NCI-H774 (cell line): ENCODE measurements at places on chromosomes 6 and 20.

- DNase-seq, result no peak
These were observed 44.7 kb downstream of the NCOA3 start for GRCh38 chr20:47546184-47547033.

DNA sequence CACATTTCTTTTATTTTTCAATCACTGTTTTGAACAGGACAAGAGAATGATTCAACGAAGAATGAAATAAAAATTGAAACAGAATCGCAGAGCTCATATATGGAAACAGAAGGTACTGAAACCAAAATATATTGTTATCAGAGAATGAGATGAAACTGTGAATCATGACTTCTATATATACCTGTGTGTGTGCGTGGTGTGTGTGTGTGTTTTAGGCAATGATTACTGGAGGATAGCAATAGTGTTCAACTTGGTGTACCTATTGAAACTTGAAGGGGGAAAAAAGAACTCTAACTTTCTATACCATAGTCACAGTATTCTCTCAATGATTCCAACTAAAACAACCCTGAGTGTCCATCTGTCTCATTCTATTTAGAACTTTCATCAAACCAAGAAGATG is 586.6 kb downstream of the KIF16B start:
- DNase-seq, result no peak

GRCh38 chr6:4253604-4254231 is 118.3 kb upstream of the ECI2 start:
- no peak for DNase-seq

DNA sequence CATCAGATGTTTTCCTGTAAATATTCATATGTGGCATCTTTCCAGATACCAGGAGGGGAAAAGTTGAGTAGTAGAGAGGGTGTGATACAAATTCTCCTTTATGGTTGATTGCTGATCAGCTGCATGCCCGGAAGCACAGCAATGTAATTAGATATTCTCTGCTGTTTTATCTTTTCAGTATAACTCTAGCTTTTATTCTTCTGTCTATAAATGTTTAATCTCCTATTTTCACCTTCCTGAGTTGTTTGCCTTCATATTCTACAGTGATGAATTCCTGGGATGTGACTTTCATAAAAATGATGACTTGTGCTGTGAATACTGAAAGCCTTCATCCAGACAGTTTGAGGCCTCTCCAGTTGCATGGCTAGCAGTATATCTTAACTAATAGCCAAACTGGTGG is 53.7 kb downstream of the SH3BGRL2 start:
- no peak for DNase-seq

GRCh38 chr6:161210857-161211256 is 63.0 kb downstream of the AGPAT4 start:
- no peak for DNase-seq

GRCh38 chr6:36508532-36508931 is 38.7 kb downstream of the STK38 start:
- no peak for DNase-seq

DNA sequence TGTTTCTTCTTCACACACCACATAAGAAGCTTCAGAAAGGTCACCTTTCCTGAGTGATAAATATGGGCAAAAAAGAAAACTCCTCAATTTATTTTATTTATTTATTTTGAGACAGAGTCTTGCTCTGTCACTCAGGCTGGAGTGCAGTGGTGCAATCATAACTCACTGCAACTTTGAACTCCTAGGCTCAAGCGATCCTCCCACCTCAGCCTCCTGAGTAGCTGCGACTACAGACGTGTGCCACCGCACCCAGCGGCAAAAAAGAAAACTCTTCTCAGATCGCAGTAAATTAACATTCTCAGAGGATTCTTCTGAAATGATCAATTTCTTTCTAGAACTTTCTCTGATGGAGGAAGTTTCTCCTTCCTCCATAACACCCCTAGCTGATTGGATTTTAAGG is 111.2 kb downstream of the TRERF1 start:
- no peak for DNase-seq

DNA sequence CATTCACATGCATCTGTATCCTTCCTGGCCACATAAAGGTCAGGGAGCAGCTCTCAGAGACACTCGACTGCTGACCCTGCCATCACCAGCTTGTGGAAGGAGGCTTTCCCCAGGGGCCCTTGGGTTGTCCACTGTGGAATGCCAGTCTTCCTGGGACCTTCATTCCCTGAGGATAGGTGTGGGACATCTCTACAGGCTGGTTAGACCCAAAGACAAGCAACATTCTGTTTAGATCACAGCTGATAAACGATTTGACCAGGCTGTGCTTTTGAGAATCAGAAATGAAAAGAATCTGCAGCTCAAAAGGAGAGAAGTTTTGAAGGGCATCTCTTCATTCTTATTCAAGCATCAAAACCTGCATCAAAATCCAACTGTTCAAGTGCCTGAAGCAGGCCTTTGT is 18.2 kb upstream of the SH3BGRL2 start:
- no peak for DNase-seq
